WERI-Rb-1 (cell line): ENCODE measurements at places on chromosomes 7 and 10.

GRCh38 chr10:24097751-24098207, 111.2 kb upstream of the KIAA1217 start:
- no peak for DNase-seq

DNA sequence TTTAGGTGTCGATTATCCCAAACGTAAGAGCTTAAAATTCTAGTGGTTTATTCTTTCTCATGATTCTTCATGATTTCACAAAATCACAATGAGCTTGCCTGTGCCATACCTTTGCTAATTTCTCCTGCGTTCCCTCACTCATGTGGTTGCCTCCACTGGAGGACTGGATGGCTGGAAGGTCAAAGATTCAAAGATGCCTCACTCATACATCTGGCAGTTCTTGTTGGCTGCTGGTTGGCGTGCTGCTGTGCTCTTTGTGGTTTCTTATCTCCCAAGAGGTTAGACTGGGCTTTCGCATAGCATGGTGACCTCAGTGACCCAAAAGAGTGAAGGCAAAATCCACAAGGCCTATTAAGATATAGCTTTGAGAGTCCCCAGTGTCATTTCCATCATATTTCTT, 877.6 kb upstream of the AUTS2 start:
- no peak for DNase-seq

- no peak for DNase-seq
Measured at GRCh38 chr7:82110146-82110840, 333.3 kb downstream of the CACNA2D1 start.

GRCh38 chr7:17319164-17320101, 21.0 kb downstream of the AHR start:
- DNase-seq, result no peak

DNA sequence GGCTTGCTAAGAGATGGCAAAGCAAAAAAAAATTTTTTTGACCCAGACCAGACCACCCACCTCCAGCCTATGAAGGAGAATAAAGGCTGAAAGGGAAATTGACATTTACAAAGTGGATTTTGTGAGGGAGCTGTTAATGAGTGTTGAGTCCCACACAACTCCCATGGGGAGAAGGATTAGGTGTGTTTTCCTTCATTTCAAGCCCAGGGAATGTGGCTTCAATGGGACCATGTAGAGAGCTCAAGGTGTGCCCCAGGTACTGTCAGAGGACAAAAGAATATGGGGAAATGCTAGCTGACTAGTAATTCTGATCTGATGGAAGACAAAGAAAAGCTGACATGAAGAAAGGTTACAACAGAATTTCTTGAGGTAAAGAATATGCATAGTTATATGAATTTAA, 48.8 kb upstream of the COL1A2 start:
- no peak for DNase-seq
